ENCODE measurements at places on chromosomes 6 and 20.

DNA sequence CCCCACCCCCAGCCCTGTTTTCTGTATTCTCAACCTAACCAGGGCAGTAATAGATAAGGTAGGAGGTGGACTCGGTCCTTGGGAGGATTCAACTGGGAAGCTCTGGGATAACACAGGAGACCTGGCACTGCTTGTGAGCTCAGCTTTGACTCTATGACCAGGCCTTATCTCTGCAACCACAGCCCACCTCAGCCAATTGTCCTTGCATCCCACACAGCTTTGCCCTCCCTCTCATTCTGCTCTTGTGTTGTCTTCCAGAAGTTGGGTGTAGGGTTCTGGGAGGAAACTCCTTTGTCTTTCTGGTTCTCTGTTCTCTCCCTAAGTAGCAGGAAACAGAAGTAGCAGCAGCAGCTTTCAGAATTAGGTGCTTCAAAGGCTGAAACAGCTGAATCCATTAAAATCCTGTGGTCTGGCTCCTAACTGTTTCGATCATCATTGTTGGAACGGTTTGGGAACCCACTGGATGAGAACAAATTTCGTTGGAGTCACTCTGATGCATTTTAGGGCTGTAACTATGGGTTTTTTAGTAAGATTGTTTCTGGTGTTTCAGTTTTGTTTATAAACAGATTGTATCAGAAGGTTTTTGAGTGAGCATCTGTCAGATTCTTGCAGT lies 32.4 kb upstream of the SNX9 start:
- no peak for DNase-seq

GRCh38 chr6:139926711-139927110 lies 552.3 kb upstream of the CITED2 start:
- no peak for DNase-seq

- DNase-seq: no peak
These were observed 19.6 kb downstream of the ANGPT4 start for GRCh38 chr20:896501-897025.

- no peak for DNase-seq
These were observed 36.1 kb upstream of the NKX2-4 start for GRCh38 chr20:21433329-21433890.

Measured in pons (tissue), 1 donor.